Naive thymus-derived CD8-positive, alpha-beta T cell (primary cell): ENCODE measurements at places on chromosomes 1 and 21.

DNA sequence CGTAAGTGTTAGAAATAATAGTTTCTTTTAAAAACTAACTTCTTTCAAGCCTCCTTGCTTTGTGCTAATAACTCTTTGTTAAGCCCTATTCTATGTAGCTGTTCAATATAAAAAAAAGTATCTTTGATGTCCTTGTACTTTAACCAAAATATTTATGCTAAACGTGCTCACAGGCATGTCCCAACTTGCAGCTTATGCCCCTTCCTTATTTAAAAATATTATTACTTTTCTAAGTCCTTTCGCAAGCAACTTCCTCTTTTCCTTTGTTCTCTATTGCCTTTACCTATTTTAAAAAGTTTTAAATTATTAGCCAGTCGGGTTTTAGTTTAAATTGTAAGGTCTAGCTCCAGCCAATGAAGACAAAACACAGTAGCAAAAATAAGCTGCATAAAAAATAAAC, 43.4 kb upstream of the NBPF3 start:
- no peak for DNase-seq

DNA sequence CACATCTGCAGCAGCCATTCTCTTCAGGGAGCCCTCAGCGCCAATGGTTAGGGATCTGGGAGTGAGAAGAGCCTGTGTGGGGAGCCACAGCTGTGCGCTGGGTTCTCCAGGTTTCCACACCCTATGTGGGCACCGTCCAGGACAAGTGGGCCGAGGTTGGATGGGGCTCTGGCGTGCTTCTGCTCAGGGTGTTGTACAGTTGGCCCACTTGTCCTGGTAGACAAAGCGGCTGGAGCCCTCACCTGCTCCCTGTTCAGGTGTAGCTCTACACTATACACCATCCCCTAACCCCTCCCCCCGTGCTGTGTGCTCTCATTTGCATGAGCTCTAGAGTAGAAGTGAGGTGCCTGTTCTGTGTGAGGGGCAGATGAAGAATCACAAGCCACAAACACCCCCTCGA, 12.2 kb downstream of the SH3BP5L start:
- no peak for DNase-seq

DNA sequence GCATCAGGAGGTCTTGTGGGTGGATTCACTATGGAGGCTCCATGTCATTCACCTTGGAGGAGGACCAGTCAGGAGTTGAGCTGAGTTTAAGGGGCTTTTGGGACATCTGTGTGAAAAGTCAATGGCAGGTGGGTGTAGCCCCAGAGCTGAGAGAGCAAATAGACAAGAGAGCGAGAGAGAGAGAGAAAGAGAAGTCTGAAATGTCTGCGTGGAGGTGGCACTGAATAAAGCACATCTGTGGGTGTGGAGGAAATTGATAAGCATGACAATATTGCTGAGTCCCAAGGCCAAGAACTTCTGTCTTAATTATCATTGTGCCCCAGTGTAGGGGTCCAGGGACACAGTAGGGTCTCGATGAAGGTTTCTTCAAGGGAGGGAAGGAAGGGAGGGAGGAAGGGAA, 79.5 kb upstream of the VAMP3 start:
- DNase-seq: no peak

DNA sequence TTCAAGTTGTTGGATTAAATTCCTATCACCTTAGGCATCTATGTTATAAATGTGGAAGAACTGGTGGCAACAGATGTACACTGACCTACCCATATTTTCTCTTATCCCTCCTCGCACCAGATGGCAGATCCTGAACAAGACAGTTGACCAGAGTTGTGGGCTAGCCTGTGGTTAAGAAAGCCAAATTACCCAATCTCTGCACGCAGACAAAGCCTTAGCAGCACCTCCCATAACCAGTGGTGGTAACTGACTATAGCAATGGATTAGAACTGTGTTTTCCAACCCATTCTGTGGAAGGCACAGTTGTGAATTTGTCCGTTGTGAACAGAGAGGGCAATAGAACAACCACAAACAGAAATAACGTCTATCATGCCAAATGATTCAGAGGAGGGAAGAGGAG, 20.6 kb downstream of the ABCB10 start:
- no peak for DNase-seq

GRCh38 chr1:235855811-235856429, 10.8 kb downstream of the LYST start:
- DNase-seq: no peak

DNA sequence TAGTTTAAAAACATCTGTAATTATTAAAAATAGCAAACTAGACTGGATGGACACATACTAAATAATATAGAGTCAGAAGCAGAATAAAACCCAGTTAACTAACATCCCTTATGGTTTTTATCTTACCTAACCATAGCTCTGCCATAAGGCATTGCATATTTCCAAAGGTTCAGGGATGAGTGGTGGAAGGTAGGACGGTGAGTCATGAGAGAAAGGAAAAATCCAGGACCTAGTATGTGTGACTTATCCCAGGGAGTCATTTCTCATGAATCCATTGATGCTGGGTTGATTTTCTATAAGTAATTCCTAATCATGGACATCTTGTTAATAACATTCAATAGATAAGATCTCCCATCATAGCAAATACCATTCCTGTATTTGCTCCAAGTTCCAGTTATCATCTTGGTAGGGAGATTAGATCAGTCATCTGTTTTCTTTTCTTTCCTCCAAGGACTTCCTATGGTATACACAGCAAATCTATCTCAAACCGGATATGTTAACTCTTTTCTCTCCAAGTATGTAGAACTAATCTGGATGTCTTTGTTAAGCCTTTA, 490.7 kb upstream of the B3GALT2 start:
- no peak for DNase-seq

DNA sequence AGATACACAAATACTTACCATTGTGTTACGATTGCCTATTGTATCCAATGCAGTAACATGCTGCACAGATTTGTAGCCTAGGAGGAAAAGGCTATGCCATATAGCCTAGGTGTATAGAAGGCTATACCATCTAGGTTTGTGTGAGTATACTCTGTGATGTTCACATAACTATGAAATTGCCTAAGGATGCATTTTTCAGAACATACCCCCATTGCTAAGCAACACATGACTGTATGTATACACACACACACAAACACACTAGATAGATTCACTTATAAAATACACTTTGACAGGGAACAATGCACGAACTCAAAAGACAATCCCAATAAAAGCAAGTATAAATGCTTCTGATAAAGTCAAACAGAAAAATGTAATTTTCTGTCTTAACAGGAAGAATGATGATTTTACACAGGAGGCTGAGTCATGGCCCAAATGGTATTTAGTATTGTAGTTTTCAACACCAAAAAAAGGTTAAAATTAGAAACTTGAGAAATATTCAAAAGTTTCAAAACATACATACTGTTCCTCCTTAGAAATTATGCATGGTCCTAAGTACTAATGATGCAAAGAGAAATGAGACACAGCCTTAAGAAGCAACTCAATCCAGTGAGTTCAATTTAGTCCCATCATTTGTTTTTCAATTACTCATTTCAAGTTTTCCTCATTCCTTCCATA, 12.2 kb downstream of the FH start:
- no peak for DNase-seq

DNA sequence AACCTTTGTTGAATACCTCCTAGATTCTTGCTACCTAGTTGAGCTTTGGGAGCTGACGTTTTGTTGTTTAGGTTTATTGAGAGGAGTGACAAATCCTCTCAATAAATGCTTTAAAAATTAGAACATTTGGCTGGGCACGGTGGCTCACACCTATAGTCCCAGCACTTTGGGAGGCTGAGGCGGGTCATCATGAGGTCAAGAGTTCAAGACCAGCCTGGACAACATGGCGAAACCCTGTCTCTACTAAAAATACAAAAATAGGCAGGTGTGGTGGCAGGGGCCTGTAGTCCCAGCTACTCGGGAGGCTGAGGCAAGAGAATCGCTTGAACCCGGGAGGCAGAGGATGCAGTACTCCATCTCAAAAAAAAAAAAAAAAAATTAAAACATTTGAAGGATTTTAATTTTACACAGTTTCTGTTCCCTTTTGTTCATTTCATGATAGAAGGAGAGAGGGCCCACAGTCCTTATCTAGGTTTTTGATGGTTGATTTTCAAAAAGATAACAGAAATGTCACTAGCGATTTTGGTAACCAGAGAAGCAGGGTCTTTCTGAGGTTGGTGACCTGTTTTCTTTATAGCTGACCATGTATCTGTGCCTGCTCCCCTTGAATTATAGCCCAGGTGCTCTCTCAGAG, 44.2 kb upstream of the PIGV start:
- DNase-seq: no peak

DNA sequence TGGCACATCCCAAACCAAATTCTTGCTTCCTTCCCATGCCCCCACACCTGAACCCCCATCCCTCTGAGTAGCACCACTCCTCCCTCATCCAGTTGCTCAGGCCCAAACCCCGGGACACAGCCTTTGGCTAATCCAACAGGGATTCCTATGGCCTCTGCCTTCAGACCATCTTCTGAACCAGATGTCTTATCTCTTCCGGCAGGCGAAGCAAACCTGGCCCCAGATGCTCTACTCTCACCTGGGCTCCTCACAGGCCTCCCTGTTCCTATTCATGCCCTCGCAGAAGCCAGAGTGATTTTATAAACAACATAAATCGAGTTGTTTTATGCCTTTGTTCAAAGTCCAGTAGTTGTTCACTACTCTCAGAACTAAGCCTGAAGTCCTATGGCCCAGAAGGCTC, 12.5 kb upstream of the KCNA2 start:
- DNase-seq: no peak

DNA sequence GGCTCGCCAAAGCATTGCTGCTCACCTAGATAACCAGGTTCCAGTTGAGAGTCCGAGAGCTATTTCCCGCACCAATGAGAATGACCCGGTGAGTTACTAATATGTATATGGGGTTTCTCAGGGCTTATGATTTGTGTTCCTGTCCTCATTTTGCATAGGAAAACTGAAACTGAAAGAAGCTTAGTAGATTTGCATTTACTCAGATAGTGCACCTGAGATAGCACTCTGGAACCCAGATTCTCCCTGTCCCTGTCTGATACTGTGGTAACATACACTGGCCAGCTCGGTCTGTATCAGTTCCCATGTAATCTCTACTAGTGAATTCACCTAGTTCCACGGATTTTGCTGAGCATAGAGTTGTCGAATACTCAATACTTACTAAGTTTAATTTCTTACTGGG, 28.1 kb downstream of the DAP3 start:
- DNase-seq: no peak

GRCh38 chr1:23425193-23425494, 596 bp upstream of the TCEA3 start:
- DNase-seq: no peak

GRCh38 chr1:197096137-197096536, 29.1 kb upstream of the F13B start:
- DNase-seq: no peak

DNA sequence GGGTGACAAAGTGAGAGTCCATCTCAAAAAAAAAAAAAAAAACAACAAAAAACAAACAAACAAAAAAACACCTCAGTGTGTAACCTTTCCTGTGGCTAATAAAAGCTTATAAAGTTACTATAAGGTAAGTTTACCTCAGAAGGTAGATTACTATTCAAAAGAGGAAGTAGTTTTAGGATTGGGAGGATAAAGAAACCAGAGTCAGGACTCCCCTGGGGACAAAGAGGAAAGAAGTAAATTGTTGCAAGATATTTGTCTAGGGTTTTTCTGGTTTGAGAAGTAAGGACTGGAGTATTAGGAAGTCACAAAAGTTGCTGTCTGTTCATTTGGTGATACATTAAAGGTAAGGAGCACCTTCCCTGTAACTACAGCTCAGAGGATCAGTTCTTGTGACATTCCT, 23.8 kb upstream of the CENPF start:
- no peak for DNase-seq

DNA sequence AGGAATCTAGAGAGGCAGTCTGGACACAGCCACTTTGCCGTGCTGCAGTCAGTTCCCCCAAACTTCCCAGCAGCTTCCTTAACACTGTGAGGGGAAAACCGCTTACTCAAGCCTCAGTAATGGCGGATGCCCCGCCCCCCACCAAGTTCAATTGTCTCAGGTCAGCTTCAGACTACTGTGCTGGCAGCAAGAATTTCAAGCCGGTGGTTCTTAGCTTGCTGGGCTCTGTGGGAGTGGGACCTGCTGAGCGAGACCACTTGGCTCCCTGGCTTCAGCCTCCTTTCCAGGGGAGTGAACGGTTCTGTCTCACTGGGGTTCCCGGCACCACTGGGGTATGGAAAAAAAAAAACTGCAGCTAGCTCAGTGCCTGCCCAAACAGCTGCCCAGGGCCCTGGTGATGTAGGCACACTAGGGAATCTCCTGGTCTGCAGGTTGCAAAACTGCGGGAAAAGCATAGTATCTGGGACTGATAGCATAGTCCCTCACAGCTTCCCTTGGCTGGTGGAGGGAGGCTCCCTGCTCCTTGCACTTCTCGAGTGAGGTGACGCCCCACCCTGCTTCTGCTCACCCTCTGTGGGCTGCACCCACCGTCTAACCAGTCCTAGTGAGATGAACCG, 23.7 kb upstream of the HFM1 start:
- no peak for DNase-seq

GRCh38 chr1:192615055-192615454, 20.9 kb upstream of the RGS13 start:
- DNase-seq: no peak
